ENCODE measurements at places on chromosomes 3 and 15.

- DNase-seq = no peak
Measured at GRCh38 chr3:150759319-150759718, 3.6 kb downstream of the SIAH2 start.

DNA sequence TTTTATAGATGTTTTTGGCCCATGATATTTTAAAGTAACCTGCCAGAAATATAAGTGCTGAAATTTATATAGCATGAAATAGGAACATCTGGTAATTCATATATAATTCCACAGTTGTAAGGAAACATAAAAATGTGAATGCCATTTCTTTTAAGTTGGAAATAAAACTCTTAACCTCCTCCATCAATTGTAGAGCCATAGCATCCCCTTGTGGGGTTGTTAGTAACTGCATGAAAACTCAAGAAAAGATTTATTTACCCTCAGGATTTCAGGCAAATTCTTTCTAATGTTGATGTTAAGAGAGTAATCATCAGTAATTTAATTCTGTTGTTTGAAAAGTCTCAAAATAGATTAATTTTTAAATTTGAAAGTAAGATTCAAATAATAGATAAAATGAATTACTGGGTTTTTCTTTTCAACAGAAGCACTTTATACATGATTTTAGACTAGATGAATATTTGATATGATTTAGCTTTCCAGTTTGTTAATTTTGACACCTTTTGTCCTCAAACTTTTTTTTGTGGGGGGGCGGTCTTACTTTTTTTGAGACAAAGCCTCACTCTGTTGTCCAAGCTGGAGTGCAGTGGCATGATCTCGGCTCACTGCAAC is 74.7 kb downstream of the RASA2 start:
- peak; percentile 71 for DNase-seq

DNA sequence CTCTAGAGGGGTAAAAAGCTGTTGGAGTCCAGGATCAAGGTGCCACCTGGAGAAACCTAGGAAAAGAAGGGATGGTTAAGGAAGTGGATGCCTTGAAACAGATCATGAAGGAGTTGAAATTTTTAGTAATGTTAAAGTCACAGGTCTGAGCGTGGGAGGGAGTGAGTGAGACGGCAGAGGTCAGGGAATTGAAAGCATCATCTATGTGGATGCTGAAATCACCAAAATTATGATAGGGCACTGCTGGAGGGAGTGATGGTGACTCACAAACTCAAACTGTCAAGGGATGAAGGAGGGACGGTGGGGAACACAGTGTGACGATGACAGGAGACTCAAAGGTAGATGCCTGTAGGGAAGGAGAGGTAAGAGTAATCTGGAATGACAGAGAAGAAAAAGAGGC is 205.7 kb downstream of the OSBPL10 start:
- no peak for DNase-seq

GRCh38 chr3:38332201-38332600 is 14.4 kb upstream of the XYLB start:
- no peak for DNase-seq

DNA sequence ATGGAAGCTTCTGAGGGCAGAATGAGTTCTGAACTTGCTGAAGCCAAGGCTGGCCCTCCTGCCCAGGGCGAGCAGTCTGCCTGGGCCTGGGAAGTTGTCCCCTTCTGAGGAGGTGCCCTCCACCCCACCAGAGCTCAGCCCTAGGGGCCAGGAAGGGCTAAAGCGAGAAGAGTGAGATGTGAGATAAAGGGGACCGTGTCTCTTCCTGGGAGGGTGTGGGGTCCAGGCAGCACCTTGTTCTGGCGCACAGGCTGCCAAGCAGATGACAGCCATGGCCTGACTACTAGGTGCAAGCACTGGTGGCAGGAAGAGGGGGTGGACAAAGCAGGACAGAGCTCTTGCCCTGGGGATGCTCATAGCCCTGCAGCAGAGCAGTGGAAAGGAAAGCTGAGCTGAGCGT is 3.7 kb downstream of the PAK6 start:
- DNase-seq = no peak

DNA sequence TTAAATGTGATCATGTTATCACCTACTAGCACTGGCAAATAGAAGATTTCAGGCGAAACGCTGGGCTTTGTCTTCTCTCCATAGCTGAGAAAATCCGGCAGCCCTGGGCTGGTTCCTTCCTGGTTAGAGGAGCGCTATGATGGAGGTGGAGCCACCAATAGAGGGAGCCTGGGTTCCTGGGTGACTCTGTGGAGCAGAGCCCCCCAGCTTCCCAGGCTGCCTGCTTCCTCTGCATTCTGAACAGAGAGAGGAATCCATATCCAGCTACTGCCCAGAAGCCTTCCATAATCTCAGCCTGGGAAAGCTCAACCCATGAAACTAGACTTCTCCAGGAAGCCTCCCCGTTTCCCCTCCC is 32.6 kb upstream of the IQSEC1 start:
- DNase-seq = no peak

GRCh38 chr3:73228437-73228836 is 167.0 kb downstream of the EBLN2 start:
- no peak for DNase-seq

DNA sequence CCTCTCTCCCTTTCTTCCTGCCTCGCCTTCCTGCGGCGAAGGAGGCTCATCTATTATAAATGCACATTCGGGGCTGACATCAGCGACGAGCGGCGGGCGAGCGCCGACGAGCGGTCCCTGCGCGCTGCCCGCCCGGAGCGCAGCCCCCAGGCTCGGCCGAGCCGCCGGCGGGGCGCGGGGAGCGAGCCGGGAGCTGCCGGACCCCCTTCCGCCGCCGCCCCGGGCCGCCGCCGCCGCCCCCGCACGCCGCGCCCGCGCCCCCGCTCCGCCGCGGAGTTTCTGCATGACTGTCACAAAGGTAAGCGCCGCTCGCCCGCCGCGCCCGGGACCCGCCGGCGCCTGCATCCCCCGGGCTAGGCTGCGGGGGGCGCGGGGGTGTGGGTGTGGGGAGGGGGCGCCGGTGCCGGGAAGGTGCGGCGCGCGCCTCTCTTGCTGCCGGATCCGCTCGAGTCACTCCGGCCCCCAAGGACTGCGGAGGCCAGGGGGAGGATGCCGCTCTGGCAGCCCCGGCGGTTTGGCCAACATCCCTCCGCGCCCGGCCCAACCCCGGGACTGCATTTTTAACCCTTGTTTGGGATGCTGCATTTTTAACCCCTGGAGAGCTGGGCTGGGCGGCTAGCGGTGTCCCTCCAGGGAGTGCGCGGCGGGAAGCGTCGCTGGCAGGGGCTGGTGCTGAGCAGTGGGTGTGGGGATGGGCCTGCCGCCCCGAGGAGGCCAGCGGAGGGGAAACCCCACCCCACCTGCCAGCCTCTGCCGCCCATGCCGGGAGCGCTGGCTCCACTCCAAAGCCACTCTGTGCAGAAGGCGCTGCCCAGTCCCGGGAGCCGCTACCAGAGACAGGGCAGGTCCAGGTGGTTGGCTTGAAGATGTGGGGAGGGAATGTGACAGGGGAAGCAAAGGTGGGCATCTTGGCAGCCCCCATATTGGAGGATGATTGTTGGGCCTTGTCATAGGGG is at the start of gene CORO2B:
Gene CORO2B, plus strand, starts transcription at position 14 of the 956 bp plus-strand sequence. Its CDS starts 270 bp downstream, at position 284.
- no peak for DNase-seq

DNA sequence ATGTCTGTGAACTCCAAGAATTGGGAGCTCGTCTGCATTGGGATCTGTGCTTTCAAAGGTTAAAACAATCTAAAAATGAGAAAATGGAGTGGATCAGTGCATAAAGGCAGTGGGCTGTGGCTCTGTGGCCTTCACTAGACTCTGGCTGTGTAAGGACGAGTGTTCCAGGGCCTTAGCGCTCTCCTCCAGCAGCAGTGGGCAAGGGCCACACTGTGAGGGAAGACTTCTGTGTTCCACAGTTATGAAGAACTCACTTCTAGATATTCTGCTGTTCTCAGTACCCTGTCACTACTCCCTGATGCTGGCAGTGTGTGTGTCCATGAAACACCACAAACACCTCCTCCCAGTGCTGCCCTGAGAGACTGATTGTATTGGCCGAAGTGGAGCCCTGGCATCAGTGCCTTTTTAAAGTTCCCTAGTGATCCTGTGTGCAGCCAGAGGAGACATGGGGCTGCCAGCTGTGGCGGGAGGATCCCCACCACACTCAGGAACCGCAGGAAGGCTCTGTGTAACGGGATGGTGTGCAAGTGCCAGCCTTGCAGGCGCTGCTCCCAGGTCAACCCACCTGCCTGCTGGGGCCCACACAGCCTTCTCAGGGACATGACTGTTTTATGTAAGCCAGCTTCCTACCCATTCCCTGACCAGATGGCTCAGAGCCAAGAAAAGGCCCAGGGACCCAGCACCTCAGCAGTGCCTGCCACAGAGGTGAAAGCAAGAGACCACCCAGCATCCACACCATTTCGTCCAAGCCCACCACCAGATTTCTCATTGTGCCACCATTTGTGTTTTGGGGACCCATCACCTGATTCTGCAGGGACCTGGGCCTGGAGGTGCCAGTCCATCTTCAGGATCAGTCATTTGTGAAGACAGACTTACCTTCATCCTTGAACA is 40.4 kb downstream of the ABTB1 start:
- DNase-seq = no peak

GRCh38 chr3:114460459-114460858 is 166.6 kb downstream of the TIGIT start:
- no peak for DNase-seq

GRCh38 chr3:111737706-111738086 is 121.4 kb upstream of the PHLDB2 start:
- DNase-seq = no peak

GRCh38 chr3:76122007-76122406 is 336.7 kb upstream of the ZNF717 start:
- DNase-seq = no peak

DNA sequence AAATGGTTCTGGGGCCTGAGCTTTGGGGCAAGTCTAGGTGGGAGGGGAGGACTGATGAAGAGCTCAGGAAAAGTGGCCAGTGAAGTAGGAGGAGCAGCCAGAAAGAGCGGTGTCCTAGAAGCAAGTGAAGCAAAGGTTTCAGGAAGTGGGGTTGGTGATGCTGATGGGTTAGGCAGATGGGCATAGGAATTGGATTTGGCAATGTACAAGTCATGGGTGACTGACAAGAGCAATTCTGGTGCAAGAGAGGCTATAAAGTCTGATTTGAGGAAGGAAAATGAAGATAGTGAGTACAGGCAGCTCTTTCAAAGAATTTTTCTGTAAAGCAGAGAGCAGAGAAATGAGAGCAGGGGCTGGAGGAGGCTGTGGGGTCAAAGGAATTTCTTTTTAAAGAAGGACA is 19.7 kb downstream of the ALPK3 start:
- no peak for DNase-seq

GRCh38 chr15:82106679-82107078 is 60.9 kb upstream of the MEX3B start:
- DNase-seq = no peak

DNA sequence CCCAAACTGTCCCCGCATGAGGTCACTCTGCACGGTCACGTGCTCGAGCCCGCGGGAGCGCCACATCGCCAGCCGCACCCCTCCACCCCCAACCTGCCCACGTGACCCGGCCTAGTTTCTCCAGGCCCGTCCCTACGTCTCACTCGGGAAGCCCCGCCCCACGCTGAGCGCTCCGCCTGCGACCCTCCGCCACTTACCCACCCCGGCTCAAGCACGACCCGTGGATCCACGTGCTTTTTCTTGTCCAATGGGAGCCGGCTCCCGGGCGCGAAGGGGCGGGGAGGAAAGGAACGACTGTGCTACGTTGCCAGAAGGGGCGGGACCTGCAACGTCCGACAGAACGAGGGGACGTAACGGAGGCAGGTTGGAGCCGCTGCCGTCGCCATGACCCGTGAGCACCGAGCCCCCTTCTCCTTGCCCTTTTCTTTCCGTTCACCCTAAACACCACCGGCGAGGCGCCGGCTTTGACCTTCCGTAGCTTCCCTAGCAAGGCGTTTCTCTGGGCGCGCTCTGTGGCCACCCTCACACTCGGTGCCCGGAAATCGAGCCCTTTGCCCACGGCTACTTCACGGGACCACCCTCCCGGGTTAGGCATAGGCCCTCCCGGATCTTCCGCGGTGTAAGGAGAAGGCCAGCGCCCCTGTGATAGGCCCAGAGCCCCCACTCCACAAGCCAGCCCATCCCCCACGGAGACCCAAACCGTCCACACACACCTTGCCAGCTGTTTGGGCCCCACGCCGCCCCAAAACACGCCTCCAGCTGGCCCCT is at the start of gene SERF2:
Gene SERF2, plus strand, starts transcription at position 328 of the 768 bp plus-strand sequence. Its CDS starts 57 bp downstream, at position 385.
- DNase-seq = peak; percentile 100

- no peak for DNase-seq
Measured at GRCh38 chr15:42345504-42345903, 13.8 kb upstream of the CAPN3 start.

DNA sequence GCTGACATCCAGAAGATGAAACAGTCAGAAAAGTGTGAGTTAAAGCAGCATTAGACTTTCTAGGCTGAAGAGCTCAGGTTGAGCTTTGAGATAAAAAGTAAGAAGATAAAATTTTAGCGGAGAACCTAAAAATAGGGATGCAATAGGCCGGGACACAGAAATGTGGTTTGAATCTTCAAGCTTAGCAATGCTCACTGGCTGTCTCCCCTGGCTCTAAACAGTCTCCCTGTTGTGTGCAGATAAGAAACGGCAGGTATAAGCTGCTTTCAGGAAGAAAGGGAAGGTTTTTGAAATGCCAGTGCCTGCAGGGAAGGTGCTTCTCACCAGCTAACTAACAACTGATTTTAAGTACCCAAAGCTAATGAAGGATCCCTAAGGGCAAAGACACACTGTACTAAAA is 718.7 kb upstream of the SGO1 start:
- DNase-seq = no peak

DNA sequence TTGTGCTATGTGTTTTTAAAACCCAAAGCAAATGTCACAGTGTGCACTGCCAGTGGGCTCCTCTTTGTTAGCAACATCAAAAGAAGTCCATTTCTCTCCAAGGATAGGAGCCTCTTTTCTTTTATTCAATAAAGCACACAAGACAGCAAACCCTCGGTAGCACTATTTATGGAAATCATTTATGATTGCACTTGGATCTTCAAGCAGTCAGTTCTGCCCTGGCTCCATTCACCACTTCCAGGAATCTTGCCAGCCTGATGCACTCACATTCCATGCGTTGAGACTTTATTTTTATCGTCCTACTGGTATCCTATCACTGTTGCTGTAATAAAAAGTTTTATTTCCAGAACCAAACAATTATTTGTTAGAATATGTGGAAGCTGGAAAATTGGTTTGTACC is 412.1 kb downstream of the TBL1XR1 start:
- DNase-seq = no peak

- DNase-seq = no peak
Measured at GRCh38 chr15:31333119-31333518, 6.5 kb downstream of the KLF13 start.

- DNase-seq = no peak
Measured at GRCh38 chr15:80310776-80311175, 58.8 kb upstream of the CTXND1 start.

DNA sequence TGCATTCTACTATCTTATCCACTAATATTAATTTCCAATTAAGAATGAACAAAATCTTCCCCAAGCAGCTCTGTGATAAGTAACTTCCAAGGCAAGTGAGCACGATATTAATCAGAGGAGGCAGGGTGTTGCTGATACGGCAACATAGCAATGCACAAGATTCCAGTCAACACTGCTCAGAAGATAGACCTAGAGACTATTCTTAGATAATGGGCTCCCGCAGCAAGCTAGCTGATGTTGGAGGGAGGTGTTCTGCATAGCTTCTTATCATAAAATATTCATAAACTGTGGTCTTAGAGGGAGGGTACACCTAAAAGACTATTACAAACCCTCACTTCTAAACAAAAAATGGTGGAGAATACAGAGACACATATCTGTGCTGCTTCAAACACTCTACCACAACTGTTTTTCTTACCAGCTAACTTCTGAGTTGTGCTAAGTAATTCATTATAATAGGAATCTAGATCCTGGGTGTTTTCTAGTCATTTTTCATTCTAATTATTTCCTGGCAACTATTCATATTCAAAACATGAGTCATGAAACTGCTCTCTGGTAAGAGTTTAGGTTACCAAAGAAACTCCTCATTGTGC is 382.0 kb upstream of the SOX14 start:
- no peak for DNase-seq

All from activated CD4-positive, alpha-beta T cell treated with anti-CD3 and anti-CD28 coated beads, Interleukin-2, amount 10 ng/mL, durations not matched to agents 7 days and 5 days (primary cell).